ENCODE measurements at places on chromosomes 12 and 14.

DNA sequence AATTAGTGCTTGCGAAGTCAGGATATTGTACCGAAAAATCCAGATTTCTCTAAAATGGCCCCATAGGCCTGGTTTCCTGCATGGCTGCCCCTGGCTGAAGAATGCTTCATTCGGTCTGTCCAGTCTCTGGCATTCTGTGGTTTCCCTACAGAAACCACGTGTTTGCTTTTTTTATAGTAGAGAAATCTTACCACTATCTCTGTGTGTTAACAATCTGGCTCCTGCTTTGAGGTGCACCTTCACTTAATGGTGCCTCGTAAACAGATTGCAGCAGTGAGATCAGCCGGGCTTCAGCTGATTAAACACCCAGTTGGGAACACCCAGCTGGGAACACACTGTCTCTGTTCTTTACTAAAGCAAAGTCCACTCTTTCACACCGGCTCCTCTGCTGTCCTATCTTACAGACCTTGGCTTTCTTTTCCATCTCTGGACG is 6.7 kb upstream of the DNAAF2 start:
- no peak for DNase-seq

DNA sequence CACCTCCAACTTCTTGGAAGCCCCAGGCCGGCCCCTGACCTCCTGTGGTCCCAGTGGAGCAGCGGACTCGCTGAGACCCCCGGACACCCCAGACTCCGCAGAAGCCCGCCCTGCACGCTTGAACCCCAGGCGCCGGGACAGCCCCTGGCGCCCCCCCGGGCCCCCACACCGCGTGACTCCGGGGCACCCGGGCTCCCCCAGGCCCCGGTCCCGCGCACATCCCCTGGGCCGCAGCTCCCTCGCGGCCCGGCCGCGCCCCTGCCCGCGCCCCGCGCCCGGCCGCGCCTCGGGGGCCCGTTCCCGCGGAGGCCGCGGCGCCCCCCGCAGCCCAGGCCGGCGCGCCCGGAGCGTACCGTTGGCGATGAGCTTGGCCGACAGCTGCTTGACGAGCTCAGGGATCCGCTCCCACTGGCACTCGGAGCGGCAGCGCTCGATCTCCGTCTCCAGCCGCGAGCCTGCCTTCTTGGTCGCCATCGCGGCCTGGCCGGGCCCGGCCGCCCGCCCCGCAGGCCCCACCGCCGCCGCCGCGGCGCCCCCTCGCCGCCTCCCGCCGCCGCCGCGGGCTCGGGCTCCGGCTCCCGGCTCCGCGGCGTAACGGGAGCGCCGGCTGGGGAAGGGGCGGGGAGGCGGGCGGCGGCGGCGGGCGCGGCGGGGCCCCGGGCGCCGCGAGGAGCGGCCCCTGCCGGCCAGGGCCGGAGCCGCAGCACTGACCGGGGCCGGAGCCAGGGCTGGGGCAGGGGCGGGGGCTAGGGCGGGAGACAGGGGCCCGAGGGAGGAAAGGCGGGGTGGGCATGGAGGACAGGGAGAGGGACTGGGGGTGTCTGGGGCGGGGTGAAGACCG is at the start of gene TTC7B:
TTC7B (minus strand) TSS at position 609 of the 841 bp plus-strand sequence; CDS start at position 474, 135 bp downstream.
- DNase-seq = no peak

DNA sequence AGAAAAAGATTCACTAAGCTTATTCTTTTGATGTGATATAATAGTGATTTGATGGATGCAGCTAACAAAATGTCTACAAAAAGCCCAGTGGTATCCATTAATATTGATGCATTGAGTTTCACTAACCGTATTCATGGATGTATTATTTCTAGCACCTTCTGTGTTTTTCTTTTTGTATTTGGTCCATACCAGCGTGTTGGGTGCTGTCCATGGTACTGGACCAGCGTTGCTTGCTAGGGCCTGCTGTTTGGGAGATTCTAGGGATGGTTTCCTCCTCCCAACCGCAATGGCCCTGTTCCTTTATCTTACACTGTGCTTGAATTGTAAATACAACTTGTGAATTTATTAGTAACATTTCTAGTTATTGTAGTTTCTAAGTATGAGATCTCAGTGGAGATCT is 31.7 kb downstream of the ANO4 start:
- no peak for DNase-seq

- DNase-seq = no peak
Observed at GRCh38 chr12:96514328-96514727, 25.0 kb downstream of the CFAP54 start.

- no peak for DNase-seq
Observed at GRCh38 chr12:10167599-10167998, 4.3 kb downstream of the OLR1 start.

GRCh38 chr12:54376596-54376995 is 7.9 kb downstream of the ZNF385A start:
- DNase-seq = no peak

GRCh38 chr12:57983146-57983857 is 41.9 kb downstream of the ATP23 start:
- DNase-seq = no peak

DNA sequence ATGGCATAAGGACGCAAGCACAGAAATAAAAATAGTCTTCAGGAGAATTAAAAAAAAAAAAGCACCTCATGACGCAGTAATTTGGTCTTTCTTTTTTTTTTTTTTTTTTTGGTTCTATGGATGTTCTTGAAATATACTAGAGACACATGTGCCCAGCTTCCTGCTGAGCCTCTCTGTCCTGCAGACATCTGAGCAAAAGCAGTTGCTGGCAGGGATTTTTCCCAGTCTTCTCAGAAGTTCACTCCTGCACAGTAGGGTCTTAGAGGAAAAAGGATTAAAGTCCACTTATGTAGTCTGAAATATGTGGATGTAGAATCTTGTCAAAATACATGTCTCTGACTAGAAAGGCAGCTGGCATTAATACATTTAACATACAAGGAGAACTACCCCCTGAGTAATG is 1888.1 kb upstream of the SEL1L start:
- no peak for DNase-seq

GRCh38 chr14:49008363-49008762 is 577.8 kb downstream of the RPS29 start:
- DNase-seq = no peak

- no peak for DNase-seq
Observed at GRCh38 chr14:66509874-66510273, 1.9 kb downstream of the GPHN start.

- no peak for DNase-seq
Observed at GRCh38 chr14:71672596-71672995, 259.6 kb upstream of the RGS6 start.

DNA sequence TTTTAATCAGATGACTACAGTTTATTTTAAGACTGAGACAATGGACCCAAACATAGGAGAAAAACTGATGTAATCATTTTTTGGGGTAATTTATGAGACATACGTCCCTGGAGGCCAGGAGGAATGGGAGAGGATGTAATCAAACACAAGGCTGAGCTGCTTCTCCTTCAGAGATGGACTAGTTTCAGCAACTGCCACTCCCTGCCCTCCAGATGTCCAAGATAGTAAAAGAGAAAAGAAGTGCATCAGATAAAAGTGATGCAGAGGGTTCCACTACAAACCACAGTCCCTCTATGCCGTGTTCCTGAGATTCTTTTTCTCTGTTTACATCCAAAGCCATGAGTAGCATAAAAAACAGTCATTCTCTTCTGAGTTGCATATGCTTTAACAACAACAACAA is 101.1 kb downstream of the DACT1 start:
- no peak for DNase-seq

DNA sequence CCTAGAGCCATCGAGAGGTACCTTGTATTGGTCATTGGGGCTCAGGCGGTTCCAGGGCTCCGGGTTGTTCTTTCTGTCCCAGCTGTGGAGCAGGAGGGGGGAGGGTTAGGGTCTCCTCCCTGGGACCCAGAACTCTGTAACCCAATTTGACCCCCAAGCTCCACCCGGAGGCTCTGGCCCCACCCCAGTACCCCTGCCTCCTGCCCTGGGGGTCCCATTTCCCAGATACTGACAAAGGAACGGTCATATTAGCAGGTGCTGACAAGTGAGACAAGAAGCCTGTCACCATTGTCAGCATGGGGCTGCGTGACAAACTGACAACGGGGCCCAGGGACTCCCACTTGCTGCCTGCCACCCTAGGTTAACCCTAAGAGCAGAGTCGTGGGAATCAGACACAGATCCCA is 6.2 kb downstream of the SHMT2 start:
- DNase-seq = no peak

DNA sequence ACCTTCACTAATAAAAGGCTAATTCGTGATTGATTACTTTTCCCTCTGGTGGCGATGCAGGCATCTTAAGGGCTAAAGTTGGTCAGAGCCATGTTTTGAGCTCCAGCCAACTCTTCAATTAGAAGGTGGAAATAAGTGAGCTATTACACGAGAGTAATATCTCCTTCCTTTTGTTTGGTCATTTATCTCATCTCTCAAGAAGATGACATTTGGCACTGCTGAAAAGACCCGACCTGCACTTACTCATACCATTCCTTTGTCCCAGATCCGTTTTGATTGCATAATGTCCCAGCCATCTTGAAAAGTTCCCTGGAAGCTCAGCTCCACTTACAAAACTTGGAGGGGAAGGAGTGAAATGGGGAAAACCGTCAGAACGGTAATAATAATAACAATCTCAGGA is 316.2 kb downstream of the VRK1 start:
- no peak for DNase-seq

DNA sequence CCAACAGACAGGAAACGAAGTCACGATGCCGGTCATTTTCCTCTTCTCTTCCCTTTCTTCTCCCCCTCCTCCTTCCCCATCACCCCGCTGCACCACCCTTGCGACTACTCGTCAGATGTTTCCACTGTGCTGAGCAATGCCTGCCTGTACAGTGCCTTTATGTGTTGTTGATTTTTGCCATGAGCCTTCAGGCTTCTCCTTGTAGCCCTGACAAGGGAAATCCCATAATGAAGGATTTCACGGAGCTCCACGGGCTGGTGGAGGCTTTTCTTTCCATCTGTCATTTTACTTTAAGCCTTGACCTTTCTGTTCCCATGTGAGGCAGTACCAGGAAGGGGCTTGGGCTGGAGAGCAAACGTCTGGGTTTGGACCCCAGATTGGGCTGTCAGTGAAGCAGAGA is 28.7 kb upstream of the CCND2 start:
- DNase-seq = no peak

DNA sequence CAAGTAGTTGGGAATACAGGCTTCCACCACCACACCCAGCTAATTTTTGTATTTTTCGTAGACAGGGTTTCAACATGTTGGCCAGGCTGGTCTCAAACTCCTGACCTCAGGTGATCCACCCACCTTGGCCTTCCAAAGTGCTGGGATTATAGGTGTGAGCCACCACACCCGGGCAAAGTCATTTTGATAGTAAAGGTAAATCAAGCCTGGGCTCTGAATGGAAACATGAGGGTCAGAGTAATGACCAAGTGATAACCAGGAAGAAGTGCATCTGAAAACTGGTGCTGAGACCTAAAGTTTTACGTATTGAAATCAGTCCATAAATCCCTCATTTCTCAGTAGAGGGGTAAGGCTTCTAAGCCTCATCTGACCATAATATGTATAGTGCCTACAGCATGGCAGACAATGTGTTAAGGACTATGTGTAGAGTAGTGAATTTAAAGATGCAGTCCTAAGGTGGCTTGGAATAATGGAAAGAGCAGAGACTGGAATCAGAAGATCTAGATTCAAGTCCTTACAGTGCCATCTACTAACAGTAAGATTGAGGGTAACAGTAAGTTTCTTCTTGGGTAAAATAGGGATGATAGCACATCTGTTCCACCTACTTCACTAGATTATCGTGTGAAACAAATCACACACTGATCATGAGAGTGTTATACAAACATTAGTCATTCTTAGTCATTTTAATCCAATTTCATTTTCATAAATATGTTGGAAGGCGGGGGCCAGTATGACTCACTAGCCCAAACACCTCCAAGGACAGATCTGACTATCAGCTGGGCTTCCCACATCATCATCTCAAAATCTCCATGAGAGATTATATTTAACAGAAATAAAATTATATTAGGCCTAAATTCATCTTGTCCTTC is 11.2 kb downstream of the MAP4K5 start:
- no peak for DNase-seq

DNA sequence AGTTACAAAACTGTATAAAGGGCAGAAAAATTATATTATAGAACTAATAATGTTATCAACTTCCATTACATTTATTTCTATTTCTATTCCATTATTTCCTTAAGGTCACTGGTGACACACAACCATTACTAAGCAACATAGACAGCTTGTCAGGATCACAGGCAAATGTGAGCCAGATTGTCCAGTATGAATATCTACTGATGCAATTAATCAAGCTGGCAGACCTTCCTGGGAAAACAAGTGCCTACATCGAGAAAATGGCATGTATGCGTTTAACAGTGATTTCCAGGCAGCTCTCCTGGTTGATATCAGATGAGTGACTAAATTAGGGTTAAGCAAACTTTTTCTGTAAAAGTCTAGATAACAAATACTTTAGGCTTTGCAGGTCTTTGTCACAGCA is 36.9 kb upstream of the TSPAN8 start:
- no peak for DNase-seq

GRCh38 chr12:76542908-76543307 is 16.7 kb downstream of the OSBPL8 start:
- no peak for DNase-seq

Data from NCI-H1436 treated with DMSO at 0.1 percent for 48 hours (cell line).